NCI-H187 treated with DMSO at 0.1 percent for 48 hours (cell line): ENCODE measurements at places on chromosomes 1 and 21.

DNA sequence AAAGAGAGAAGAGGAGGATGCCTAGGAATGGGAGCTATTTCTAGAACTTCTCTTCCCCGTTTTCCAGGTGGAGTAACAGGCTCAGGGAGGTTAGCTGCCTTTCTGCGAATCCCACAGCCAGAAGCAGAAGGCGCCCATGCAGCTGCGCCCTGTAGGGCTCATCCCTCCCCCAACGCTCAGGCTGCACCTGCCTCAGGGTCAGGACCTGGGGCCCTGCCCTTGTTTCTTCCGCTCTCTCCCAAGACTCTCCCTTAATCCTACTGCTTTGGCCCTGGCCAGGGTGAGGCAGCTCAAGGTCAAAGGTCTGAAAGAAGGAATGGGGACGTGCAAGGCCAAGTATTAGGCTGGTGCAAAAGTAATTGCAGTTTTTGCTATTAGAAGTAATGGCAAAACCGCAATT lies 30.5 kb upstream of the PADI2 start:
- no peak for DNase-seq

- DNase-seq: no peak
Measured at GRCh38 chr21:46559291-46559983, 45.4 kb downstream of the S100B start.

- DNase-seq: no peak
Measured at GRCh38 chr1:18805925-18806849, 53.3 kb downstream of the TAS1R2 start.

GRCh38 chr1:211951856-211952255 lies 83.5 kb downstream of the INTS7 start:
- DNase-seq: no peak

GRCh38 chr21:41428847-41429246 lies 2.8 kb downstream of the MX1 start:
- no peak for DNase-seq

DNA sequence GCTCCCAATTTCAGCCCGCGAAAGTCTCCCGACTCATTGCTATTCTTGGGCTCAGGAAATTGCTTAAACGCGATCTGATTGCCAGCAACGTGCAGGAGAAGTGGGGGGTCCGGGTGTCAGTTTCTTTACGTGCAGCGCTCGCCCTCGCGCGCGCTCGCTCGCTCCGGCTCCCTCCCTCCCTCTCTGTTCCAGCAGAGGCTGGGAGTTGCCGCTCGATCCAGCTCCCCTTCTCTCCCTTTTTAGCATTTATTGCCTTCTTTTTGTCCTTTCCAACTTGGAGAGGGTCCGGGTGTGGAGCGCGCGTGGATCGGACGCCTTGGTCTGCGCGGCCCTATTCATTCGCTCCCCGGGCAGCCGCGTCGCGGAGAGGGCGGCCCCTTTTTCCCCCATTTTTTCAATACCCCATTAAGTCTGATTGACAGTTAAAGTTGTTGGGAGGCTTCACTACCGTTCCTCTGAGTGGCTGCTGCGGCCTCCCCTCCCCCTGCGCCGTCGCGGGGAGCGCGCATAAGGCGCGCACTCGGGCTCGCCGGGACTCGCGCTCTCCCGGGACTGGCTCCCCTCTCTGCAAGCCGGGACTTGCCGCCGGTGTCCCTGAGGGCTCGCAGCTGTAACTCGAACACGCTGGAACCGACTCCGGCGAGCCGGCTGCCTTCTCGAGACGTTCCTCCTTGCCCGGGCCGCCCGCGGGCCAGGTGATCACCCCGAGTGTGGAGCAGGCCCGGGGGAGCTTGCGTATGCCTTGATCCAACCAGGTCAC lies at the start of gene DHRS3:
Gene DHRS3, minus strand, starts transcription at position 310 of the 760 bp plus-strand sequence. CDS start 862 bp downstream, outside the sequence.
- DNase-seq: no peak

GRCh38 chr1:59730759-59731478 lies 83.8 kb upstream of the HOOK1 start:
- DNase-seq: no peak

DNA sequence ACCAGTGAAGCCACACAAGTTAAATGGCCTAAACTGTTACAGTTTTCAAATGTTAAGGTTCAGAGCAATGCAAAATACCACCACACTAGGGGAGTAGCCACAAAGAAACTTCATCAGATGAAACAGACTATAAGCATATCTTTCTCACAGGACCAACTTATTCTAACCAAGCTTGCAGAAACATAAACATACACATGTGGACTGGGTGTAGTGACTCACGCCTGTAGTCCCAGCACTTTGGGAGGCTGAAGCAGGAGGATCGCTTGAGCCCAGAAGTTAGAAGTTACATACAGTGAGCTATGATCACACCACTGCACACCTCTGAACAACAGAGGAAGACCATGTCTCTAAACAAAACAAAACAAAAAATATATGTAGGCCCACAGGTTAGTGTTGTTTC lies 17.3 kb downstream of the WDR47 start:
- DNase-seq: no peak

- no peak for DNase-seq
Measured at GRCh38 chr1:12140515-12141162, 26.2 kb upstream of the TNFRSF1B start.

DNA sequence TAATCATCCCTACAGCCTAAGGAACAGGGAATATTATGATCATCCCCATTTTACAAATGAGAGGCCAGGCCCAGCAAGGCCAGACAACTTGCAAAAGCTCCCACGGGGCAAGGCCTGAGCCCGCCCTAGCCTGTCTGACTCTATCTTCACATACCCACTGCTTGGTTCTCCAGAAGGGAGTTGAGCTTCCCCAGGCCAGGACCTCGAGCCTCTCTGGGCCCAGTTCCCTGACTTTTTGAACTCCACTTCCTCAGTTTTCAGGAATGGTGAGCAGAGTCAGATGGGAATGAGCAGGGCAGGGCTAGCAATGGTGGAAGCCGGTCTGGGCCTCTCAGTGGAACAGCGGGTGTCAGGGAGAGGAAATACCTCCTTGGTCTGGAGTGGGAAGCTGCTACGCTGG lies 39.3 kb downstream of the CACNA1S start:
- no peak for DNase-seq

DNA sequence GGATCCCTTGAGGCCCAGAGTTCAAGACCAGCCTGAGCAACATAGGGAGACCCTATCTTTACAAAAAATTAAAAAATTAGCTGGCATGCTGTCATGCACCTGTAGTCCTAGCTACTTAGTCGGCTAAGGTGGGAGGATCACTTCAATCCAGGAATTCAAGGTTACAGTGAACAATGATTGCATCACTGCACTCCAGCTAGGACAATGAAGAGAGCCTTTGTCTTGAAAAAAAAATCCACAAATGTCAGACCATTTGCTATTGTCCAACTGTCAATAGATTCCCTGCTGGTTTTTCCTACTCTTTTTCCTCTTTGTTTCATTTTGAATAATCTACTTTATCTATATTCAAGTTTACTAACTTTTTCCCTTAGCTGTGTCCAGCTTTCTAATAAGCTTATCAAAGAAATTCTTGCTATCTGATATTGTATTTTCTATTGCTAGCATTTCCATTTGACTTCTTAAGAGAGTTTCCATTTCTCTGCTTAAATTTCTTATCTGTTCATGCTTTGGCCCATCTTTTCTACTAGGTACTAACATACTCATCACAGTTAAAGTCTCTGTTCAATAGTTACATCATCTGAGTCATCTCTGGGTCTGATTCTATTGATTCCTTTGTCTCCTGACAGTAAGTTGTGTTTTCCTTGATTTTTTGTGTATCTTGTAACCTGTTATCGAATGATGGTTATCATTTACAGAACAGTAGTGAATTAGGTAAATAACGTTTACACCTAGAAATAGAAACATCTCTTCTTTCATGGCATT lies 14.8 kb downstream of the MT1HL1 start:
- DNase-seq: no peak

GRCh38 chr1:205225901-205226765 lies 1.6 kb upstream of the TMCC2 start:
- no peak for DNase-seq

GRCh38 chr1:2477791-2478499 lies 1.9 kb downstream of the PLCH2 start:
- no peak for DNase-seq

- DNase-seq: no peak
Measured at GRCh38 chr1:245418077-245418476, 263.3 kb downstream of the KIF26B start.

DNA sequence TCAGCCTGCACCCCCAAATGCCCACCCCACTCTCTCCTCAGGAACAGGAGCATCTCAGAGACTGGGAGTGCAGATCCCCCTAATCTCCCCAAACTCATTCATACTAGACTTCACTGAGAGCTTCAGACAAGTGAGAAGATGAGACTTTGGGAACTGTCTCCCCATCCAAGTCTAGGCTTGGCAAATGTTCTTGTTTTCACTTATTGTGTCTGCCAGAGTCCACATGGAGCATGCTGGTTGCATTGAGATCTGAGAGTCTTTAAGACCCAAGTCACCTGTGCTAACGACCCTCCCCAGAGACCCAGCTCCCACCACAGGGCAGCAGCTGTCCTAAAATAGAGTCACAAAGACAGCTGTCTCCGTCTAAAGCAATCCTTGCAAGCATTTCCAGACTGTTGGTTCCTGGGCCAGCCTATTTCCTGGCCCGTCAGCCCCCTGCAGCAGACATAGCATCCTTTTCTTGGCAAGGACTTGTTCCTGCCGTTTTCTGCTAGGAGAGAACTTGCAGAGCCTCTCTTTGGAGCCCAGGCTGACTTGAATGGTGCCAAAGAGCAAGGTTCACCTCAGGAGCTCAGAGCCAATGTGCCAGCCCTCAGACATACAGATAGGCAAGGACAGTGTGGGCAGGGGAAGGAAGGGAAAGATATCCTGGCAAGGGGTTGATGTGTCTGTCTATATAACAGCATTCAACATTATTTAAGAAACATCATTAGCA lies 1.9 kb upstream of the CNTN2 start:
- DNase-seq: no peak

DNA sequence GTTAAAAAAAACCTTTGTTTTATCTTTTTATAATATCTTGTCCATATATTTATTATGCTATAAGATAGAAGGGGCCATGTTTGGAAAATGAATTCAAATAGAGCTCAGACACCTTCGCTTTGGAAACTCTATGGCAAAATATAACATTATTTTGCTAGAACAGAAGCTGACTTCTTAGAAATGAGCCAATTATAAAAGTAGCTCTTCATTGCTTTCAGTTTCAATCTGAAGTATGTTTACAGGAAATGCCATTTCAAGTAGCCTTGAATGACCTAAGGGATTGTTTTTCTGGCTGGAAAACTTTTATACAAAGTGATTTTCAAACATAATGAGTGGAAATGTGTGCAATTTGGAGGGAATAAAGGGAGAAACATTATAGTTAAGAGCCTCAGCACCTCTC lies 37.8 kb upstream of the GBP5 start:
- DNase-seq: no peak

- no peak for DNase-seq
Measured at GRCh38 chr1:229185963-229186362, 84.9 kb upstream of the RAB4A start.

DNA sequence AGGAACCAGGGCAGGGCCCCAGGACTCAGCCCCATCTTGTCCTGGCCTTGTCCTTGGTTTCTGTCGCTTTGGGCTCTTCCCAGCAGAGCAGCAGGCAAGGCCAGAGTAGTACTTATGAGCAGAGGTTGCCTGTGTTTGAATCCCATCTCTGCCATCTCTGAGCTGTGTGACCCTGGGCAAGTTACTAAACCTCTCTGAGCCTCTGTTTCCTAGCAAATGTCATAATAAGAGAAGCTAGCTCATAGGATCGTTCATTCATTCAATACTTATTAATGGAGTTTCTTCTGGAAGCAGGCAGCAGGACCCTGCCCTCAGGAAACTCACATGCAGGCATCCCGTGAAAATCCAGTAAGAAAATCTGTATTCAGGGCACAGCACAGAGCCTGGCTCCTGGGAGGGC lies 84.3 kb downstream of the FBXO2 start:
- DNase-seq: no peak

GRCh38 chr1:204660509-204660908 lies 25.0 kb downstream of the LRRN2 start:
- DNase-seq: no peak

GRCh38 chr1:3408751-3409266 lies 45.7 kb upstream of the ARHGEF16 start:
- no peak for DNase-seq

- no peak for DNase-seq
Measured at GRCh38 chr1:208028526-208028925, 117.6 kb upstream of the CD34 start.

GRCh38 chr1:84582802-84583587 lies 8.8 kb upstream of the CTBS start:
- no peak for DNase-seq

DNA sequence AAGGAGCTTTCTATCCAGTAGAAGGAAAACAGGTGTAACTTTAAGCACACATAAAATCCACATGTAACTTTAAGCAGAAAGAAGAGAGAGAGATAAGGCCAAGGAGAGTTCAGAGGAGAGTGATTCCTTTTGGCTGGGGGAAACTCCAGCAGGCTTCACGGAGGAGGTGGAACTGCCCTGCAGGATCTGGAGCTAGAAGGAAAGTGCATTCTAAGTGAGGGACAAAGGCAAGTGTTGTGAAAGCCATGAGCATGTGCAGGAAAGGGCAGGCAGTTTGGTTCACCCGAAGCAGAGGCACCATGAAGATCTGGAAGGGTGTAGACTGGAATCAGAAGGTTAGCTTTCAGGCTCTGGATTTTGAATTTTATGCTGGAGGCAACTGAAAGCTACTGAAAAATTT lies 46.3 kb downstream of the GADD45A start:
- no peak for DNase-seq

GRCh38 chr21:42593007-42593814 lies 60.2 kb upstream of the PDE9A start:
- no peak for DNase-seq

DNA sequence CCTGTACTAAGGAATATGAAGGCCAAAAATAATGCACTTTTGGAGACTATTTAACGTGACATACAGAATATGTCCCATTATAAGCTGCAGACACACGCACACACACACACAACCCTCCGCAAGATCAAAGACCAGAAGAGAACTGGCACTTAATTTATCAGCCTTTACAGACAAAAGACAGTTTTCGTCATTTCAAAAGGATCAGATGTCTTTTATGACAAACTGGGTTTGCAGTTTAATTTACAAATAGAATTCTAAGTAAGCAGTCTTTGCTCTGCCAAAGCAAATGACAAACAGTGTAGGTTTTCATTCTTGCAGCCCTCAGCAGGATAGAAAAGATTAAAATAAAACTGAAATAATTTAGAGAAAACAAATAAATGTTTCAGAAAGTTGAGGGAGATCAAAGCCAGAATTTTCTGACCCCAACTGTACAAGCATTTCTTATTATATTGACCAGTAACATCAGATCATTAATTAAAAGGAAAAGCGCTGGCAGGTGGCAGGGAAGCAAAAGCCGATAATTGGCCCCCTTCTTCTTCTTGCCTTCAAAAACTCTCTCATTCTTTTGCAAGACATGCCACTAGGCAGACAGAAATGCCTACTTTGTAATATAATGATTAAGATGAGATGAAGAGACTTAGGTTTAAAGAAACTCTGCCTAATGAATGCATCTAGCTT lies 169.0 kb downstream of the DENND1B start:
- no peak for DNase-seq

DNA sequence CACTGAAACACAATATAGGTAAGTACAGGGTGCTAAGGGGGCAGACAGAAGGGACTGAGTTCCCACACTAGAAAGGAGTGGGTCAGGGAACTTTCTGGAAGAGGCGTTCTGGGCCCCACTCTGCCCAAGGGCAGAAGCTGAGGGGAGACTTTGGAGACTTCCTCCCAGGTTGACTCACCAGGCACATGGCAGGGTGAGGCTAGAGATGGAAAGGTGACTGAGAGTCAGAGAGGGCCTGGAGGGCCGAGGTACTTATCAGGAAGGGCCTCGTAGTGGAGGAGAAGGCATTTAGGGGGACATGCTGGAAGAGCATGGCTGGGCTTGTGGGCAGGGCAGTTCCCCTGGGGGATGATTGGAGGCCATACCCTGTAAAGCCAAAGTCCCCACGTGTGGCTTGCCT lies 159.9 kb upstream of the JUN start:
- no peak for DNase-seq
